ENCODE measurements at places on chromosomes 11 and 22. TPM values are rescaled to one million over a fixed set of nuclear protein-coding genes. Genes with fewer than 3 reads are reported as not detected.

DNA sequence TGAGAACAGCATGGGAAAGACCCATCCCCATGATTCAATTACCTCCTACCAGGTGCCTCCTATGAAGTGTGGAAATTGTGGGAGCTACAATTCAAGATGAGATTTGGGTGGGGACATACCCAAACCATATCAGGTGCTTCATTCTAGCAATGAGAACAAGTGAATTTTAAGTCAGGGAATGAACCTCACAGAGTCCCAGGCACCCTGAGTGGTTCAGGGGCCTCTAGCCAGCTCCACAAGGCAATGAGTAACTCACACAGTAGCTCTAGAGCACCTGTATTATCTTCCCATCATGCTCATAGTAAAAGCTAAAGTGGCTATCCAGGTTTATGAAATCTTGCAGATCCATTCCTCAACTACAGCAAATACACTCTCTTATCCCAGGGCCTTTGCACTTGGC, 13.1 kb upstream of the ACCSL start:
- DNase-seq = no peak

CFAP300 gene
- total RNA-seq = not detected

DUSP8 gene
- total RNA-seq = 2.4 TPM

CRYBB3 gene
- total RNA-seq = not detected

GRCh38 chr11:133985981-133986944, 29.5 kb upstream of the IGSF9B start:
- no peak for DNase-seq

DNA sequence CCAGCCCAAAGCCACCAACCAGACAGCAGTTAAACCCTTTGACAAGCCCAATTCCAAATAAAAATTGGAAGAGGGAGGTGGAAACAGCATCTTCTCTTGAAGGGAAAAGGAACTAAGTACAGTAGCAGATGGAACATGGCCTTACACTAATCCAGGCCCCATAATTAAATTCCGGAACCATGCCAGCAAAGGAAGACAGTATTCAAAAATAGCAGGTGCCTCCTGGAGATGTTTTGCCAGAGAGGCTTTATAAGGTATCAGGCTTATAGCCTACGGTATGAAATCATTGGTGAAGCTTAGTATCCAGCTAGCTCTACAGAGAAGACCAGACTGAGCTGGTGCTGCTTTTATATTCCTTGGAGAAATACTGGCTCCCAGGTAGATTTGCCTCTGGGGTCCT, 344.1 kb upstream of the API5 start:
- no peak for DNase-seq

- DNase-seq = no peak
These were observed 49.1 kb downstream of the GGTLC2 start for GRCh38 chr22:22693531-22693884.

DNA sequence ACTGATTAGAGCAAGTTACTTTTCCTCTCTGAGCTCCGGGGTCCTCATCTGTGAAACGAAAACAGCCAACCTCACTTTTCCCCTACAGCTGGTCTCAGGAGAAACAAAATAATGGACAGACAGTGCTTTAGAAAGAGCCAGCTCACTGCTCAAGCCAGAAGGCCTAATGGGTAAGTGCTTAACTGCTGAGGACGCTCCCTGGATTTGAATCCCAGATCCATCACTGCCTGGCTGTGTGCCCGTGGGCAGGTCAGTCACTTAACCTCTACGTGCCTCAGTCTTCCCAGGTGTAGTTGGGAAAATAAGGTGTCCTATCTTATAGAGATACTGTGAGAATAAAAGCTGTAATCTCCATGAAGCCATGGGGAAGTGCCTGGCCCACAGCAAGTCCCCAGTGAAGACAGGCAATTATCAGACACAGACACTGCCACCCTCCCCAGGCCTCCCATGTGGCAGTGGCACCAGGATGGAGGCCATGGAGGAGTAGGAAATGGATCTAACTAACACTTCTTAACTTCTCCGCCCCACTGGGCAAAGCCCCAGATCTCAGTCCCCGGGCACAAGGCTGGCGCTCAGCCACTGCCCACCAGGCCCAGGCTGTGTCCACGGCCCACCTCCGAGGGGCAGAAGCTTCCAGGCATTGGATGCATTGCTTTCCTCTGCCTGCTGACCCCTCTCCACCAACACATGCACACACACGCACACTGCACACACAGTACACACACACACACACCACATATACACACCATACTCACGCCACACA, 9.2 kb downstream of the TP53I11 start:
- DNase-seq = no peak

DNA sequence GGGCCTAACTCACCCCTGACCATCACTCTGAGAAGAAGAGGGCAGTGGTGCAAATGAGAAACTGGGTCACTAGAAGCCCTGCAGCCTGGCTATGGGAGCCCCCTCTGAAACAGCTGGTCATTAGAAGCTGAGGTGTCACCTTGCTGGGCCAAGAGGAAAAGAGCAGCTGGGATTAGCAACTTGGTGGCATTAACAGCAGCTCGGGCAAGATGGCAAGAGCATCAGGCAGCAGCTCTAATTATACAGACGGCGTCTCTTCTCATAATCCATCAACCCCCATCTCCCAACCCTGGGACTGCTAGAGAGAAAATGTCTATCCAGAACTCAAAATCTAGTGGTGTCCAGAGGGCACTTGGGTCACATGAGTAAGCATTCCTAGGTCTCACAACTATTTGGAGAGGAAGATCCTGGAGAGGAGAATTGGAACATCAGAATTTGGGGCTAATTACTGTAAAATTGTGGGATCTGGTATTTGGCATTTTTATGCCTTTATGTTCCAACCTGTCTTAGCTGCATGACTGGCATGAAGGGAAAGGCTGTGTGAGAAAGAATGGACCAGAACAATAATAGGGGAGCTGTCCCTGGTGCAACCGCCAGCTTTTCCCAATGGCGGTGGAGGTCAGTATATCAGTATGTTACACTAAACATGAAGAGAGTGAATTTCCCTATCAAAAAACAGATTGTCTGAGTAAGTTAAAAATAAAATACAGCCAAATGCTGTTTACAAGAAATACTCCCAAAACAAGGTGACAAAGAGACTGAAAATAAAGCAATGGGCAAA, 7.6 kb upstream of the LMO1 start:
- DNase-seq = no peak

IL17REL gene
- total RNA-seq = not detected

- no peak for DNase-seq
These were observed 44.7 kb downstream of the SNX19 start for GRCh38 chr11:130871616-130872015.

CAT gene
- total RNA-seq = 19.1 TPM

GRCh38 chr11:69210310-69211035, 54.7 kb downstream of the SMIM38 start:
- no peak for DNase-seq

DNA sequence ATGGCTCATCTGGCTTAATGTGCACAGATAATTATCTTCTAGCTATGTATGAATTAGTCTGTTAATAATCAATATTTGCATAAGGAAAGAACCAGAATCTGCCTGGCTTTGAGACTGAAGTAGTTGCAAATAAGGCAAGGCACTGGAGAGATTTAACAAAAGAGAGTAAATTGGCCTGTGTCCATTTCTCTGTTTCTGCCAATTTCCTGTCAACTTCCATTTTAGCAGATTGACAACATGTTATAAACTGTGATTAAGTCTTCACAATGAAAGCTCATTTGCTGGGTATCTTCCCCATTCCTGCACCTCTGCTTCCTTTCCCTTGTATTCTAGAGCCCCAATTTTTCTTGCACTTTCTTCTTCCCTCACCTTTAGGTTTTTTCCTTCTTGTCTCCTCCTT, 5.3 kb upstream of the TMEM123 start:
- DNase-seq = no peak

Measured in activated T-helper 1 cell treated with anti-CD3 and anti-CD28 coated beads, Interleukin-12 subunit alpha, Interleukin-12 subunit beta, Interleukin-2, Interleukin-4 antibody, amounts not matched to agents 30 ng/mL and 10 ng/mL and 1 ng/mL, durations not matched to agents 14 hours and 24 hours and 36 hours (primary cell).